Esophagus mucosa (tissue), 1 donor: ENCODE measurements at places on chromosomes 1 and 21. TPM values are rescaled to one million over a fixed set of nuclear protein-coding genes. Genes with fewer than 3 reads are reported as not detected.

Gene FMO4
- total RNA-seq, result 1.9 TPM

Gene LHX4
- 0.08 TPM for total RNA-seq

Gene SELE
- 0.56 TPM for total RNA-seq

Gene RNF187
- 126 TPM for total RNA-seq

Gene GJC2
- total RNA-seq, result 0.44 TPM

Gene AADACL3
- total RNA-seq, result not detected

Gene TRIM63
- total RNA-seq, result not detected

Gene ZNF683
- not detected for total RNA-seq

Gene GJB3
- 61.7 TPM for total RNA-seq

Gene GSTM2
- 17.7 TPM for total RNA-seq

Gene HTR6
- total RNA-seq, result not detected

Gene APOBEC4
- total RNA-seq, result not detected

Gene NBPF20
- 2.1 TPM for total RNA-seq

Gene NPL
- 11.5 TPM for total RNA-seq

Gene MTARC1
- total RNA-seq, result 6.1 TPM

Gene HHIPL2
- 0.08 TPM for total RNA-seq

Gene DHX9
- 93.7 TPM for total RNA-seq

Gene CELA2A
- total RNA-seq, result 0.36 TPM

Gene TMEM269
- 0.08 TPM for total RNA-seq

Gene ZBTB18
- total RNA-seq, result 3.1 TPM

Gene LCE3B
- not detected for total RNA-seq

Gene ITPKB
- total RNA-seq, result 10.9 TPM

Gene GIPC2
- 1.8 TPM for total RNA-seq

Gene ACTA1
- total RNA-seq, result 1.3 TPM

Gene SPATA1
- total RNA-seq, result 1.1 TPM

Gene NGF
- 0.52 TPM for total RNA-seq

Gene C1QTNF12
- 3.9 TPM for total RNA-seq

Gene C1orf185
- not detected for total RNA-seq

Gene CALML6
- total RNA-seq, result 0.20 TPM

Gene FAM3B
- total RNA-seq, result 23.3 TPM

Gene CA6
- not detected for total RNA-seq

Gene RIIAD1
- not detected for total RNA-seq

Gene ELF3
- 391 TPM for total RNA-seq

Gene PCSK9
- total RNA-seq, result 18.3 TPM

Gene MAP10
- total RNA-seq, result 0.72 TPM

Gene METTL18
- 5.5 TPM for total RNA-seq

Gene CFHR1
- 0.60 TPM for total RNA-seq

Gene HES2
- 47.3 TPM for total RNA-seq

Gene IGFN1
- 0.12 TPM for total RNA-seq

Gene MX2
- total RNA-seq, result 4.2 TPM

Gene PTAFR
- 7.6 TPM for total RNA-seq

Gene ASPM
- total RNA-seq, result 13.4 TPM

Gene OR2AK2
- not detected for total RNA-seq

Gene ACKR1
- 17.6 TPM for total RNA-seq

Gene BRINP3
- total RNA-seq, result not detected

Gene PAPPA2
- total RNA-seq, result 0.12 TPM

Gene MAN1C1
- total RNA-seq, result 2.6 TPM

Gene DMBX1
- not detected for total RNA-seq

Gene HSD3B2
- total RNA-seq, result 0.32 TPM

Gene UAP1
- 40.5 TPM for total RNA-seq

Gene RXRG
- total RNA-seq, result 0.24 TPM

Gene CASQ2
- total RNA-seq, result 0.92 TPM

Gene TESK2
- 5.2 TPM for total RNA-seq

Gene C1orf87
- not detected for total RNA-seq
